Endothelial cell of umbilical vein (primary cell): ENCODE measurements at places on chromosomes 4 and X. TPM values are rescaled to one million over a fixed set of nuclear protein-coding genes. Genes with fewer than 3 reads are reported as not detected.
A peak's percentile ranks its signal among the peaks of the same experiment; 100 is the strongest.

Gene CYSLTR1
- not detected in 2 replicates for total RNA-seq

Gene GAGE12H
- not detected in 2 replicates for total RNA-seq

Gene NAA10
- total RNA-seq, result 143 and 144 TPM in 2 replicates

Gene TLR10
- not detected in 2 replicates for total RNA-seq

Gene DTHD1
- not detected in 2 replicates for total RNA-seq

Gene LDB2
- total RNA-seq, result 80.9 and 127 TPM in 2 replicates

Gene ADH1B
- not detected in 2 replicates for total RNA-seq

Gene GRID2
- total RNA-seq, result not detected in 2 replicates

Gene HS6ST2
- total RNA-seq, result 0.49 and 0.55 TPM in 2 replicates

Gene KLF8
- 1.0 and 1.2 TPM in 2 replicates for total RNA-seq

Gene DGKK
- not detected in 2 replicates for total RNA-seq

Gene ART3
- total RNA-seq, result not detected in 2 replicates

- no peak overlapping the region for H3K4me3 ChIP-seq
- H3K36me3 ChIP-seq, result no peaks in the 10 kb centered on the region
- H3K27me3 ChIP-seq, result no peaks in the 10 kb centered on the region
These were observed 68.2 kb downstream of the ARHGAP10 start for GRCh38 chr4:147799986-147800555.

DNA sequence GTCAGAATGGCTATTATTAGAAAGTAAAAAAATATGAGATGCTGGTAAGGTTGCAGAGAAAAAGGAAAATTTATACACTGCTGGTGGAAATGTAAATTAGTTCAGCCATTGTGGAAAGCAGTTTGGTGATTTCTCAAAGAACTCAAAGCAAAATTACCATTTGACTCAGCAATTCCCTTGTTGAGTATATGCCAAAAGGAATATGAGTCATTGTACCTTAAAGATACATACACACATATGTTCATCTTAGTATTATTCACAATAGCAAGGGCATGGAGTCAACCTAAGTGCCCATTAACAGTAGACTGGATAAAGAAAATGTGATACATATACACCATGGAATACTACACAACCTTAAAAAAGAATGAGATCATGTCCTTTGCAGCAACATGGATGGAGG is 148.2 kb downstream of the COMMD8 start:
- H3K4me1 ChIP-seq, result no peaks in the 10 kb centered on the region
- H3K36me3 ChIP-seq, result no peaks in the 10 kb centered on the region
- H3K27me3 ChIP-seq, result no peaks in the 10 kb centered on the region
- H3K4me3 ChIP-seq, result no peak overlapping the region
- peak; percentile 10 for DNase-seq

- no peak overlapping the region for H3K4me3 ChIP-seq
- DNase-seq, result no peak
- no peak overlapping the region for H3K27ac ChIP-seq
- no peaks in the 10 kb centered on the region for H3K36me3 ChIP-seq
- no peaks in the 10 kb centered on the region for H3K27me3 ChIP-seq
These were observed 1115.3 kb upstream of the IGFBP7 start for GRCh38 chr4:58225460-58225859.

DNA sequence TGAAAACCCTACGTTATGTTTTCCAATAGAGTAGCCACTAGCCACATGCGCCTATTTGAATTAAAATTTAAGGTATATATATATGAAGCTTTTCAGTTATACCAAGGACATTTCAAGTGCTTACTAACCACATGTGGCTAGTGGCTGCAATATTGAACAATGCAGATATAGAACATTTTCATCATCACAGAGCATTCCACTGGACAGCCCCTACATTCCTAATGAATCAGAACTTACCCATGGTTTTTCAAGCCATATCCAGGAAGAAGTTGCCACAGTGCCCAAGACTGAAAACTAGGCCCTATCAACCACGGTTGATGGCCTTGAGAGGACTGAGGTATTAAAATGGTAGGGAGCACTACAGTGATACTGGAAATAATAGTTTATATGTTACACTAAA is 29.7 kb downstream of the NEK1 start:
- H3K27me3 ChIP-seq, result no peaks in the 10 kb centered on the region
- H3K36me3 ChIP-seq, result no peaks in the 10 kb centered on the region
- H3K4me3 ChIP-seq, result no peak overlapping the region
- H3K4me1 ChIP-seq, result no peaks in the 10 kb centered on the region
- no peak overlapping the region for H3K27ac ChIP-seq

DNA sequence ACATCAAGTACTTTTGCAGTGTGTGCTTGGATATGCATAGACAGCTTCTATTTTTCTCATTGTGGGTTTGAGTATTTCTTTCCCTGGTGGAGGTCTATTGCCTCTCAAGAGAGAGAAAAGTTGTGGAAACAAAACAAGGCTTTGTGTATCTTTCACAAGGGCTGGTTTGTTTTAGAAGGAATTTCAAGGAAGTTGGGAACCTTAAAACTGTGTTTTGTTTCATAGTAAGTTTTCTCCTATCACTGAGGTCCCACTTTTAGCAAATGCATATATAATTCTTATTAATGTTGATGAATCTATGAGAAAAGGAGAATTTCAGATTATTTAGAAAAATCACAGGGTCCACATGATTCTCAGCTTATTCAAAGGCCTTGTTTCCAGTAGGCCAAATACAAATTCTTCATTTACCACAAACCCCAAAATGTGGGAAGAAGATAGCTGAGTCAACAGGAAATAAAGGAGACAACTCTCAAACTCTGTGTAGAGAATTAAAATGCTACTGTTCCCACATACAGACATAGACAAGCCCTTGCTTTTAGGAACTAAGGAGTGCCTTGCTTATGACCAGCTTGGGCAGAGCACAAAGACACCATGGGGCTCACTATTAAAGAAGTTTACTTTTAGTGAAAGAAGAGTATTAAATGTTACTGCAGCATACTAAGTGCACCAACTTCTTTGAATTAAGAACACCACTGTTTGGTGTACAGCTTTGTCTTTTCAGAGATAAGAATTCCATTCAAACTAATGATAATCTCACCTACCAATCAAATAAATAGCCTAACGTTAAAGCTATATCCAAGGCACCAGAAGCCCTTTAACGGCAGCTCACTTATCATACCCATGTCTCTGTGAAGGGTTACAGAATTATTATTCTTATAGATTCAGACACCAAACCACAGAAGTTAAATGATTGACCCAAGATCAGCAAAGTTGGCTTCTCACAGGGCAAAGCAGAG is 177.4 kb upstream of the LEF1 start:
- H3K27me3 ChIP-seq, result no peaks in the 10 kb centered on the region
- no peak overlapping the region for H3K4me3 ChIP-seq
- H3K4me1 ChIP-seq, result no peaks in the 10 kb centered on the region
- no peak for DNase-seq

DNA sequence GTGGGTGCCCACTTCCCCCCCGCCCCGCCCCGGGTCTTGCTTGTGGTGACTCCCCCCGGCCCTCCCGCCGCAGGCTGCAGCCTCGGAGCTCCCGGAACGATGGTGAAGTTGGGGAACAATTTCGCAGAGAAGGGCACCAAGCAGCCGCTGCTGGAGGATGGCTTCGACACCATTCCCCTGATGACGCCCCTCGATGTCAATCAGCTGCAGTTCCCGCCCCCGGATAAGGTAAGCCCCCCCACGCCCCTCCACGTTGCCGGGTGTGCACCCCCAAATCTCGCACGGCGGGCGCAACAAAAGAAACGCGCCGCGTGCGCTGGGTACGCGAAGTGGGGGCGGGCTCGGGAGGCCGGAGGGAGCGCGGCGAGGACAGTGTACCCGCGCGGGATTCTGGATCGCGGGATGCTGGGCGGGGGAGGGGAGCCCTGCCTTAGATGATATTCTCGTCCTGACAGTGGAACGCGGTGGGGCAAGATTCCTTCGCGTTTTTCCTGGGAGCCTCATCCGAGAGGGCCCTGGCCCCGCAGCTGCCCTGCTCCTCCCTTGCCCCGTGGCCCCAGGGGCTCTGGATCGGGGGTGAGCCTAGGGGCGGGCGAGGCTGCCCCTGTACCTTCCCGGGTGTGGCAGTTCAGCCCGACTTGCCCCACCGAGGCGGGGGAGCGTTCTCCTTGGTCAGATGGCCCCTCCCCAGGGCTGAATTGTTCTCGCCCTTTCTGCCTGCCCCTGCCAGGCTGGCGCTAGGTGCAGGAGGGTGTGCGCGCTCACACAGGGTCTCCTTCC is 819 bp downstream of the NSG1 start:
- DNase-seq, result no peak
- H3K4me3 ChIP-seq, result no peak overlapping the region
- H3K27me3 ChIP-seq, result peaks cover 41% of the 10 kb centered on the region
- H3K27ac ChIP-seq, result no peak overlapping the region
- H3K4me1 ChIP-seq, result peaks cover 7% of the 10 kb centered on the region

GRCh38 chr4:38482696-38483095 is 181.3 kb upstream of the KLF3 start:
- H3K27me3 ChIP-seq, result no peaks in the 10 kb centered on the region
- H3K27ac ChIP-seq, result no peak overlapping the region
- H3K4me1 ChIP-seq, result no peaks in the 10 kb centered on the region
- no peaks in the 10 kb centered on the region for H3K36me3 ChIP-seq

- H3K36me3 ChIP-seq, result no peaks in the 10 kb centered on the region
- no peaks in the 10 kb centered on the region for H3K27me3 ChIP-seq
- no peak overlapping the region for H3K4me3 ChIP-seq
- no peaks in the 10 kb centered on the region for H3K4me1 ChIP-seq
- no peak overlapping the region for H3K27ac ChIP-seq
These were observed 246.4 kb upstream of the SLC7A11 start for GRCh38 chr4:138488533-138488932.

DNA sequence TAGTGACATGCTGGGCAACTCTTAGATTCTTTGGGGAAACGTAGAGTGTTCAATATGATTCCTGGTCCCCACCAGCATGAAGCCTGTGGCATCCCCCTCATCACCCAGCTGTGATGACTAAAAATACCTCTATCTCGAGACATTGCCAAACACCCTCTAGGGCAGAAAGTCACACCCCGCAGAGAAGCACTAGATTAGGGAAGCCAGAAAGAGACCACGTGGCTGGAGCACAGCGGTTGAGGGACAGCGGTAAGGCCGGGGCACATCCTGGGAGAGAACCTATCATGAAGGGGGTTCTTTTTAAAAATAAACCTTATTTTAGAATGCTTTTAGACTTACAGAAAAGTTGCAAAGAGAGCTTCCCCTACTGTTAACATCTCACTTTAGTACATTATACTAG is 11.0 kb downstream of the FAT1 start:
- no peak for DNase-seq
- H3K4me1 ChIP-seq, result no peaks in the 10 kb centered on the region

DNA sequence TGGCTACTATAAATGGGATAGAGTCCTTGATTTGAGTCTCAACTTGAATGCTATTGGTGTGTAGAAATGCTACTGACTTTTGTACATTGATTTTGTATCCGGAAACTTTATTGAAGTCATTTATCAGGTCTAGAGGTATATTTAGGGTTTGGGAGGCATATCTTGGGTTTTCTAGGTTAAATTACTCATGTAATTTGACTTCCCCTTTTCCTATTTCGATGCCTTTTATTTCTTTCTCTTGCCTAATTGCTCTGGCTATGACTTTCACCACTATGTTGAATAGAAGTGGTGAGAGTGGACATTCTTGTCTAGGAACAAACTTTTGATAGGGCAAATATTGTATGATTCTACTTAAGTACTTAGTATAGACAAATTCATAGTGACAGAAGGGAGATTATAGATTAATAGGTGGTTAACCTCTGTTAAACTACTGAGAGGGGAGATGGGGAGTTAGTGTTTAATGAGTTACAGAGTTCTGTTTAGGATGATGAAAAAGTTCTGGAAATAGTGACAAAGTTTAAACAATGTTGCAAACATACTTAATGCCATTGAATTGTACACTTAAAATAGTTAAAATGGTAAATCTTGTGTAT is 22.8 kb upstream of the HSPA4L start:
- DNase-seq, result no peak
- H3K27ac ChIP-seq, result no peak overlapping the region
- no peak overlapping the region for H3K4me3 ChIP-seq
- no peaks in the 10 kb centered on the region for H3K27me3 ChIP-seq

DNA sequence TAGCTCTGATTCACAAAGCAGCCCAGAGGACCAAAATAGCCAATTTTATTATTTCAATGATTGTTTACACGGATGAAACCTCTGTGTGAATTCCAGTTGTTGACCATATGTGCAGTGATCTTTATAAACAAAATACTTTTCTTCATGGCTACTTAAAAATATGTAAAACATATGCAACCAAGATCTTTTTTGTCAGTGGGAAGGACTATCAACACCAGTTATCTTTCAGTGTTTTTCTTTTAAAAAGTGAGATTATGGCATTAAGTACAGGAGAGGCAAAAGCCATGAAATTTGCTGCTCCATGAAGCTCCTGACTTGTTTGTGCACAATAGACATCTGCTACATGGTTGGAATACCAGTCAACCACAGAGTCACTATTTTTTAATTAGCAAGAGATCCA is 184.4 kb downstream of the DKK2 start:
- H3K4me3 ChIP-seq, result no peak overlapping the region
- no peaks in the 10 kb centered on the region for H3K36me3 ChIP-seq

DNA sequence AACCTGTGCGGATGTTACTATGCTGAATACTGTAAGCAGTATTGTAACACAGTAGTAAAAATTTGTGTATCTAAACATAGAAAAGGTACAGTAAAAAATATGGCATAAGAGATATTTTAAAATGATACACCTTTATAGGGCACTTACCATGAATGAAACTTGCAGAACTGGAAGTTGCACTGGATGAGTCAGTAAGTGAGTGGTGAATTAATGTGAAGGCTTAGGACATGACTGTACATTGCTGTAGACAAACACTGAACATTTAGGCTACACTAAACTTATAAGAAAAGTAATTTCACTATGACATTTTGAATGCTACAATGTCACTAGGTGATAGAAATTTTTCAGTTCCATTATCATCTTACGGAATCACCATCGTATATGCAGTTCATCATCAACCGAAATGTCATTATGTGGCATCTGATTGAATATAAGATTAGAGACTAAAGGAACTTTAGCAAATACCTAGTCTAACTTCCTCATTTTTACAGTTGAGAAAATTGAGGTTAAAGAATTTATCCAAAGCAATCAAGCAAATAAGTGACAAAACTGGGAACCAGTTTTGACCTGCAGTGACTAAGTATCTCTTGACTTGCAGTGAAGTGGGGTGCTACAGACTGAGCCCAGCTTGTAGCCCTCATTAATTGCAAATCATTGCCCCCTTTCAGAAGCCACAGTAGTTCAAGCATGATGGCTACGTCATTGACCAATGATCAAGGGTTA is 55.3 kb downstream of the EGF start:
- no peaks in the 10 kb centered on the region for H3K36me3 ChIP-seq
- no peak overlapping the region for H3K4me3 ChIP-seq
- peaks cover 26% of the 10 kb centered on the region for H3K4me1 ChIP-seq
- no peak for DNase-seq
- H3K27ac ChIP-seq, result no peak overlapping the region

DNA sequence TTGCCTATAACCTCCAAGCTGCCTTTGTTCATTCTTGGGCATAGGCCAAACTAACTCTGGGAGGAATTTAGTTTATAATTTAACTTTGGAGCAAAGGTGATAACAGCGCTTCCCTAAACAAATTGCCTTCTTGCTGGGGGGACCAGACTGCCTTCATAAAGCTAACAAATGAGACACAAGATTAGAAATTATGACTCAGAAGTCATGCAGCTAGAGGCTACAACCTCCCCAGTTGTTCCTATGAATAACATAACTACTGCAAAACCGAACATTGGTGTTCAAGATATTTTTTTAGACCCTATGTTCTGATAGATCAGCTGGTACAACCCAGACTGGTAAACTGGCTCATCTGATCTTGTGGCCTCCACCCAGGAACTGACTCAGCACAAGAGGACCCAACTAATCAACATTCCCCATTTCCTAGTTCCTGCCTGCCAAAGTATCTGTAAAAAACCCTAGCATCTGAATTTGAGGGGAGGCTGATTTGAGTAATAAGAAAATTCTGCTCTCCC is 22.0 kb upstream of the TMPRSS11B start:
- no peak for DNase-seq
- no peaks in the 10 kb centered on the region for H3K4me1 ChIP-seq
- H3K4me3 ChIP-seq, result no peak overlapping the region
- H3K27me3 ChIP-seq, result peaks cover 2% of the 10 kb centered on the region
